ENCODE measurements at places on chromosomes 5 and 9.
A peak's percentile ranks its signal among the peaks of the same experiment; 100 is the strongest.

DNA sequence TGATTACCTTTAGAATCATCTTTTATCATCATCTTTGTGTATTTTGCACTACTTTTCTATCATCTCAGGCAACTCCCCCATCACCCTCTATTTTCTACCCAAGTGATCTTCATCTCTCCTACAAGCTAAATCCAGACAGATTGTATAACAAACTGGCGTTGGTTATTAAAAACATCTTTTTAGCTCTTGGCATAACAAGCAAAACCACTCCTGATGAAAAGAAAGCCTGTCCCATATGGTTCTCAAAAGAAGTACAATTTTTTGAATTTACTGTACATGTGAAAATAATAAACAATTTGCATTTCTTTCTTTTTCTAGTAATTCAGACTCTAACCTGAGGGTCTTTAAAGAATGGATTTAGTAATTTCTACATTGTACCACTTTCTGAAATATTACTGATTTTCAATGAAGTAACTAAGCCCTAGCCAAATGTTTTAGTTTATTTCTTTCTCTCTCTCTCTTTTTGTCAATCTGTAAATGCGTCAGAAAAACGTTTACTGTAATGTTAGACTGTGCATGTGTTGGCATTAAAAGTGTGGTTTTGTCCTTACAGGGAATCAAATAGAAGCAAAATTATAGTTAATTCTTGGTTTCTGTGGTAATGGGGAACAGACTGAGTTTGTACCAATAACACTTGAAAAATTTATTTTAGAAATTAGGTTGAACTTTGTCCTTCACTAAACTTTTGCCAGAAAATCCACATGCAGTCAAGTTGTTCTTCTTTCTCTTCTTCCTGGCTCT is 52.5 kb upstream of the RPS23 start:
- DNase-seq, result no peak

GRCh38 chr5:159071382-159071781 is 28.3 kb downstream of the EBF1 start:
- no peak for DNase-seq

GRCh38 chr5:111668477-111669414 is 88.2 kb downstream of the NREP start:
- no peak for DNase-seq

DNA sequence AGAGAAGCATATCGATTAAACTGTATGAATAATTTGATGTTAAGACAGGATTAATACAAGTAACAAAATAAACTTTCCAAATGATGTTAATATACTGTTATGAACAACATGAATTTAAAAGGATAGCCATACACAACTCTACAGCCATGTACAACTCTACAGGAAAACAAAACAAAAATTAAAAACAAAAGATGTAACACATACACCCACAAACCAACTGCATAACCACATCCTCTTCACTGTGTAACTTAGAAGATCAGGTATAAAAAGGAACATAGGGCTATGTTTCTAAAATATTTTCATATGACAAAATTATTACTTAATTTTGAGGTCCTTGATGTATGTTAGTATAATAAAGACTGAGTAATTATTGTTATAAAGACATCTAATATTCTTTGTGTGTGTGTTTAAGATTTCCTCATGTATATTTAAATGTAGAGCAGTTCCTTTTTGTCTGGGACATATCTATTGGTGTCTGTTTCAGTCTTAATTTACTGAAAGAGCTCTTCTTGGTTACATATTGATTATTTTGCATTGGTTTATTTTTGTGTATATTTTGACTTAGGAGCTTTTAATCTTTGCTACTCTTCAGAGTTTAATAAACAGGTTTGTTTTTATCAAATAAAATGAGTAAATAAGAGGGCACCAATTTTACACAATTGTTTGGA is 966.8 kb upstream of the CTNND2 start:
- no peak for DNase-seq

GRCh38 chr9:133974631-133975341 is 17.3 kb downstream of the VAV2 start:
- DNase-seq, result no peak

DNA sequence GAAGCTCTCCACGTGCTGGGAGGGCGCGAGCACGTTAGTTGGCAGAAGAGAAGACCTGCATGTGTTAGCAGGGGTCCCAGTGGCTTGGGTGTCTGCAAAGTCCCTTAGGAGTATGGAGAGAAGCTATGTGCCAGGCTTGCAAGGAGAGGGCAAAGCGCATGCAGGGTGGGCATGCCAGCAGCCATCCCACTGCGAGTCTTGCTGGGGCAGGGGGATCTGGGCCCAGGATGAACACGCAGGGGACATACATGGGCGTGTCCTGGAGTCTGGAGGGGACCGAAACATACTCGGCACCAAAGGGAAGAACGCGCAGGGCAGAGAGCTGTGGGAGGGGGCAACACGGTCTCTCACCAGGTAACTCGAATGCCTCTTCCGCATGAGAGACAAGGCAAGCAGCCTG is 43.6 kb upstream of the IPPK start:
- no peak for DNase-seq

- no peak for DNase-seq
Measured at GRCh38 chr5:15513911-15514310, 13.9 kb downstream of the FBXL7 start.

- no peak for DNase-seq
Measured at GRCh38 chr9:134600836-134601638, 40.6 kb upstream of the COL5A1 start.

GRCh38 chr9:136944212-136944518 is 373 bp downstream of the FBXW5 start:
- peak; percentile 87 for DNase-seq

DNA sequence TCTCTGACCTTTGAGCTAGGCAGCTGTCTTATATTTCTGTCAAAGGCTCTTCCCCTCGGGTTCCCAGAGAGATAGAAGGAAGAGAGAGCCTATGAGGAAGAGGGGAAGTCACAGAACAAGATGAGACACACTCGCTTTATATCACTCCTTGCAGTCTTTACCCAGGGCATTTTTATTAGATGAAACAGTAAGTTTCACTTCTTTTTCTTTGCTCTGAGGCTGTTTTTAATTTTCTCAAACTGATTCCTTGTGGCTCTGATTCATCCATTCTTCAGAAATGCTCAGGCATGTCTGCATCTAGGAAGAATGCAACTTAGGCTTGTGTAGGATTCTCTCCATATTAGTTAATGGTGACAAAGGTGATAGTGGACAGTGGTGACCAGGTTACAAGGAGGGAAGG is 132.9 kb upstream of the CHD1 start:
- DNase-seq, result no peak

GRCh38 chr9:28031521-28032267 is 458.4 kb upstream of the C9orf72 start:
- no peak for DNase-seq

GRCh38 chr9:16867576-16868311 is 2.7 kb downstream of the BNC2 start:
- DNase-seq, result no peak

- no peak for DNase-seq
Measured at GRCh38 chr5:54832858-54833257, 152.5 kb downstream of the ESM1 start.

DNA sequence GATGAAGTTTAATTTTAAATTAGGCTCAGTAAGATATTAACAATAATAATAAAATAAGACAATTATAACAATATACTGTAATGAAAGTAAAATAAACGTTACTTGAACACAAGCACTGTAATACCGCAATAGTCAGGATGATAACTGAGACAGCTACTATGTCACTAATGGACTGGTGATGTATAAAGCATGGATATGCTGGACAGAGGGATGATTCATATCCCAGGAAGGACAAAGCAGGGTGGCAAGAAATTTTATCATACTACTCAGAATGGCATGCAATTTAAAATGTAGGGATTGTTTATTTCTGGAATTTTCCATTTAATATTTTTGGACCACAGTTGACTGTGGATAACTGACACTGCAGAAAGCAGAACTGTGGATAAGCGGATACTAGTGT is 196.9 kb downstream of the VPS13A start:
- no peak for DNase-seq

DNA sequence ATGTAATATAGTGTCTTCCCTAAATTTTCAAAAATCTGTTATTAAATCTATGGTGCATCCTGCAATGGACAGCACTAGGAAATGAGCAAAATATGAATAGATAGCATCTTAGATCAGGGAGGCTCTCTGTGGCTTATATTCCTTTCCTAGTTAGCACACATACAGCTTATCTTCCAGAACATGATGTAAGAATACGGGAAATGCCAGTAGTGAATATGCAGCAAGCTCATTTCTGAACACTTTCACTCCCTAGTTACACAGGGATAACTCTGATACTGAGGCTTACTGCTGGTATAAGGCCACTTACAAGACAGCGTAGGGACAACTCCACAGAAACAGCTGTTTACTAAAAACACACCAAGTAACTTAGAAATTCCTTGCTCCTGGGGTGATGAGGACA is 297.3 kb upstream of the SMARCA2 start:
- DNase-seq, result no peak

- no peak for DNase-seq
Measured at GRCh38 chr9:135920256-135920930, 13.0 kb upstream of the CAMSAP1 start.

DNA sequence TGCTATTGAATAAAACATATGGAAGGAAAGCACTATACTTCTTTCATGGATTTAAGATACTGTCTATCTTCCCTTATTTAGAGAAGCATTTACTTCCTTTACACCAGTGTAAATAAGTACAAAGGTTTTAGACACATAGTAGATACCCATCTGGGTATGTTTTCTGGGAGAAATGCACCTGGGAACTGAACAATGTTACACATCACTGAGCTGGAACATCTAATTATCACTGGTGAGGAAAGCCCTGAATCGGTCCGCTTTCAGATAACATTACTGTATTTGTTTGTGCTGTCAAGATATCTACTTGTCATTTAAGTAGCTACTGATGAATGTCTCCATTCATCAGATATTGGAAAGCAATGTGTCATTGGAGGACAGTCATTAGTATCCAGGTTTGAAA is 964.7 kb upstream of the PTPRD start:
- DNase-seq, result no peak

DNA sequence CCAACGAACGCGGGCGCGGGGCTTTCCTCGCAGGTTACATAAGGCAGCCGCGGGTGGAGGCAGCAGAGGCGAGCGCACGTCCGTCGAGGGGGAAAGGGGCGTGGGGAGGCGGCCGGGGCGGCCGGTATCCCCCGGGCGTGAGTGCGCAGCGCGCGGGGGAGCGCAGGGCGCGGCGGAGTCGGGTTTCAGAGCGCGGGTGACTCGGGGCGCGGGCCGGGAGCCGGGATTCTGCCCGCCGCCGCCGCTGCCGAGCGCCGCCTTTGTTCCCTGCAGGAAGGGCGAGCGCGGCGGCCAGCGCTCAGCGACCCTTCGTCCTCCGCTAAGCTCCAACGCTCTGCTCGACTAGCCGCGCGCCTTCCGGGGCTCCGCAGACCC is at the start of gene COL15A1:
Gene COL15A1, plus strand, starts transcription at position 226 of the 375 bp plus-strand sequence. CDS start 155 bp downstream, outside the sequence.
- DNase-seq, result no peak

- no peak for DNase-seq
Measured at GRCh38 chr5:145968970-145969713, 32.8 kb downstream of the SH3RF2 start.

DNA sequence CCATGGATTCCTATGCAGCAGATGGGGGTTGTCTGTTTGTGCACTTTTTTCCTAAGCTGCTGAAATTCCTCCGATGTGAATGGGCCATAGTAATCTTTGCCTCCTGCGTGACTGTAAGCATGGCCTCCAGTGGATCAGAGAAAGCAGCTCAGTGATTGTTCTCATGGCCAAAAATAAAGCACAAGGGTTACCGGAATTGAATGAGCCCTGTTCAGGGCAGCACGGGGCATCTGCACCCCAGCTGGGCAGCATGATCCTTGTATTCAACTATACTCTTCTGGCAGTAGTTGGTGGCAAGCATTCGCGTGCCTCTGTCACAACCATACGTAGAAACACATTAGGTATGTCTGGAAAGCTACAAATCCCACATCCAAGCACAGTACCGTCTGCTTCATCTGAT is 193.9 kb downstream of the RORB start:
- DNase-seq, result no peak

DNA sequence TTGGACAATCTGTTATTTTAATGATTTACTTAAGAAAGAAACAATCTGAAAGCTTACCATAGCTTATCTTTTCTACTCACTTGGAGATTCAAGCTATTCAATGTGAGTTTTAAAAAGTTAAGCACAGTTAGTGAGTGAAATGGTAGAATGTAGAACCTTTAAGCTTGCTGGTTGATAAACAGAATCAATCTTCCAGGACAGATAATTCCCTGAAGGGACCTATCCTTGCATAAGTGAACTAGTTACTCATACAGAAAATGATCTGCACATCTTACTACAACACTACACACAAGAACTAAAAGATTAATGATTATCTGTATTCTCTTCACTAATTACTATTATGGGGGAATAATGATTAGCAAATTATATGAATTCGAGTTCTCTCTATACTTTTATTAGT is 165.6 kb downstream of the PALM2AKAP2 start:
- DNase-seq, result no peak

DNA sequence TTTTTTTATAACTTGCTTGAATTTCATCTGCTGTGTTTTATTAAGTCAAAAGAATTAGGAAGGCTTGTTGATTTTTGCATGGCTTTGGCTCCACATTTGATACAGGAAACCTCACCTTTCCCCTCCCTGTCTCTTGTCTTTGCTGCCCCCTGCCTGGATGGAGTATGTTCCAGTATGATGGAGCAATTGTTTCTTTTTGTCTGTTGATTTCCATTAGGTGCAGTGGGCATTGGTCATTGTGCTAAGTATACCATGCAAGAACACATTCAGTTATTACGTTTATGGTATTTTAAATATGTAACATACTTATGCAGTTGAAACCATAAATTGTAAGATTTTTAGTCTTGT is 19.6 kb downstream of the TJP2 start:
- no peak for DNase-seq

DNA sequence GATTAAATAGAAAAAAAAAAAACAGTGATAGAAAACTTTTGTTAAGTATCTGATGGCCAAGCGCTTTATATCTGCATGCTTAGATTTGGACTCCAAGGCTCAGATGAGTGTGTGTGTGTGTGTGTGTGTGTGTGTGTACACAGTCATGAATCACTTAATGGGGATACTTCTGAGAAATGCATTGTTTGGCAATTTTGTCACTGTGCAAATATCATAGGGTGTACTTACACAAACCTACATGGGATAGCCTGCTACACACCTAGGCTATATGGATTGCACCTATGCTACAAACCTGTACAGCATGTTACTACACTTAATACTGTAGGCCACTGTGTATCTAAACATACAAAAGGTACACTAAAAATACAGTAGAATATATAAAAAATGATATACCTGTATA is 635.6 kb upstream of the NUDT12 start:
- DNase-seq, result no peak

GRCh38 chr5:81750308-81751008 is 439 bp downstream of the SSBP2 start:
- DNase-seq, result peak; percentile 19

GRCh38 chr9:112531666-112532282 is 45.1 kb downstream of the KIAA1958 start:
- no peak for DNase-seq
